Keratinocyte (primary cell): ENCODE measurements at places on chromosomes 1 and 21. TPM values are rescaled to one million over a fixed set of nuclear protein-coding genes. Genes with fewer than 3 reads are reported as not detected.

Gene BECN2
- not detected in 3 replicates for polyA plus RNA-seq

Gene RGS8
- polyA plus RNA-seq = not detected in 3 replicates

GRCh38 chr1:167171286-167171929 is 49.3 kb upstream of the POU2F1 start:
- H3K36me3 ChIP-seq = no peaks in the 10 kb centered on the region
- H3K27me3 ChIP-seq = no peaks in the 10 kb centered on the region
- H3K4me3 ChIP-seq = no peak overlapping the region
- peaks cover 35% of the 10 kb centered on the region for H3K4me1 ChIP-seq

GRCh38 chr1:55195521-55196233 is 19.5 kb downstream of the USP24 start:
- no peak overlapping the region for H3K4me3 ChIP-seq
- no peaks in the 10 kb centered on the region for H3K27me3 ChIP-seq
- peaks cover 8% of the 10 kb centered on the region for H3K4me1 ChIP-seq
- DNase-seq = no peak
- H3K36me3 ChIP-seq = no peaks in the 10 kb centered on the region

- H3K4me3 ChIP-seq = no peak overlapping the region
- H3K27me3 ChIP-seq = no peaks in the 10 kb centered on the region
- H3K4me1 ChIP-seq = no peaks in the 10 kb centered on the region
- peaks cover 26% of the 10 kb centered on the region for H3K36me3 ChIP-seq
- DNase-seq = no peak
- no peak overlapping the region for H3K27ac ChIP-seq
Measured at GRCh38 chr1:3828391-3828790, 28.6 kb downstream of the CEP104 start.

DNA sequence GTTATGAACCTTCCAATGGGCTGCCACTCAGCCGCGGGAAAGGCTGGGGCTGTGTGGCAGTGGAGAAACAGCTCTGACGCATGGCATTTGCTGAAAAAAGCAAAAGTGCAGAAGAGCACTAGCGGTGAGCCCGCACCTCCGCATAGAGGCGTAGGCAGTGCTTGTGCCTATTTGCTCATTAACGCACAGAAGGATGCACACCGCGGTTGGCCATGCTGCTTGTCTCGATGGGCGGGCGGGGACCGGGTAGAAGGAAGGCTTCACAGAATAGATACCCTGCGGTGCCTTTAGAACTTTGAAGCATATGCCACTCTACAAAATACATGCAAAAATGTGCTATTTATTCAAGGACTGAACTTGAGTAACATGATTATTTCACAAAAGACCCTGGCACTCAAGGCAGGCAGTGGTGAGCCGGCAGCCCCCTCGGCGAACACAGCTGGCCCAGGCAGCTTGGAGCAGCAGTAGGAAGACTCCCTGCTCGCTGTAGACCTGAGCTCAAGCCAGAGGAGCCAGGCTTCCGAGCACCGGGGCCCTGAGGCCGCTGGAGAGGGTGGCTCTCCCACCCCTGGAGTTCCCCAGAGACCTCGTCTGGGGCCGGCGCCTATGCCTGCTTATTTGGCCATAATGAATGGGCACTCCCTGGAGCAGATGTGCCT is 71.5 kb downstream of the SIK1 start:
- no peak for DNase-seq
- H3K27me3 ChIP-seq = peaks cover 3% of the 10 kb centered on the region
- no peak overlapping the region for H3K27ac ChIP-seq
- H3K4me1 ChIP-seq = peaks cover 9% of the 10 kb centered on the region
- H3K36me3 ChIP-seq = no peaks in the 10 kb centered on the region

DNA sequence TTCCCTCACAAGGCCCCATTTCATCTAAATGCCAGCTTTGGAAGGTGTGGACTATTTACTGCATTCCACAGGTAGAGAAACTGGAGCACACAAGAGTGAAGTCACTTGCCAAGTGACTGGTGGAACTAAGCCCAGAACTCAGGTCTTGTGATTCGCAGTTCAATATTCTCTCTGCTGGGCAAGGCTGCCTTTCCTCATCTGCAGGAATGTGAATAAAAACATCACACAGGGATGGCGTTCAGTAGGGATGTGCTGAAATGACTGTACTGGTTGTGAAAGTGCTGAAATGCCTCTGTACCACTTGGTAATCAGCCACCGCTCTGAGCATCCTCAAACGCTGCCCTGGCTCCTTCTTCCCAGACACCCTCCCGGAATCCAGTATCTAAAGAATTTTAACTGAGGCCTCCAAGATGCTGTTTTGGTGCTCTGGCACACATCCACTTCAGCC is 145.6 kb downstream of the HIVEP3 start:
- no peak for DNase-seq
- H3K27me3 ChIP-seq = peaks cover 6% of the 10 kb centered on the region
- H3K4me3 ChIP-seq = no peak overlapping the region
- no peak overlapping the region for H3K27ac ChIP-seq
- H3K4me1 ChIP-seq = peaks cover 5% of the 10 kb centered on the region
- H3K36me3 ChIP-seq = no peaks in the 10 kb centered on the region

Gene ALX3
- not detected in 3 replicates for polyA plus RNA-seq

DNA sequence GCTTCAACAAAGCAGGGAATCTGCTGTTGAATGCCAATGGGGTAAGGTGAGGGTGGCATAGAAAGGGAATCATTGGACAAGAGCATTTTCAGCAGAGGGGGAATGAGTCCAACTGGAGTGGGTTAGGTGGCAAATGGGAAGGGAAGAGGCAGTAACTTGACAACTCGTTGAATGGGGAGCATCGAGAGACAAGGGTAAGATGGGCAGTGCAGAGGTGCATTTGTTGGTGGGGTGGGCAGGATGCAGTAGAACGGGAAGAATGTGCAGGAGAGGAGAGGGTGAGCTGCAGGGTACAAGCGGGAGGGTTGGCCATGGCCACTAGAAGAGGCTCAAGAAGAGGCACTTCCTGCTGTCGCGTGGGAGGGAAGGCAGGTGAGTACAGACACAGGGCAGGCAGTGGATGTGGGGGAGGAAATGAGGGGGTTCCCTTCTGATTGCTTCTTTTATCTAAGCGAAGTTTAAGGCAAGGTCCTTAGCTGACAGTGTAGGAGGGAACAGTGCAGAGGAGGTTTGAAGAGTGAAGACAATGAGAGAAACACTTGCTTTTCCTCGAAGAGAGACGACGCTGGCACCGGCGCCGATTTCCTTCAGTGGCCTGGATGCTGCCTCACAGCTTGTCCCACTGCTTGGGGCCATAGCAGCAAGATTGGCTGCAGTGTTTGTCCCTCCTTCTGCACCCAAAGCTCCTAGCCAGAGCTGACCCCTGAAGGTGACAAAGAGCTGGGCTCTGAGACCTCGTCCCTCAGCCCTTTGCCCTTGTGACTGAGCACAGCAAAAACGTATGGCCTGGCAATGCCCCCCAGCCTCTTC is 3.2 kb upstream of the IKBKE start:
- H3K27me3 ChIP-seq = no peaks in the 10 kb centered on the region
- peaks cover 41% of the 10 kb centered on the region for H3K4me1 ChIP-seq
- H3K36me3 ChIP-seq = peaks cover 3% of the 10 kb centered on the region
- no peak for DNase-seq
- no peak overlapping the region for H3K27ac ChIP-seq
- H3K4me3 ChIP-seq = no peak overlapping the region

DNA sequence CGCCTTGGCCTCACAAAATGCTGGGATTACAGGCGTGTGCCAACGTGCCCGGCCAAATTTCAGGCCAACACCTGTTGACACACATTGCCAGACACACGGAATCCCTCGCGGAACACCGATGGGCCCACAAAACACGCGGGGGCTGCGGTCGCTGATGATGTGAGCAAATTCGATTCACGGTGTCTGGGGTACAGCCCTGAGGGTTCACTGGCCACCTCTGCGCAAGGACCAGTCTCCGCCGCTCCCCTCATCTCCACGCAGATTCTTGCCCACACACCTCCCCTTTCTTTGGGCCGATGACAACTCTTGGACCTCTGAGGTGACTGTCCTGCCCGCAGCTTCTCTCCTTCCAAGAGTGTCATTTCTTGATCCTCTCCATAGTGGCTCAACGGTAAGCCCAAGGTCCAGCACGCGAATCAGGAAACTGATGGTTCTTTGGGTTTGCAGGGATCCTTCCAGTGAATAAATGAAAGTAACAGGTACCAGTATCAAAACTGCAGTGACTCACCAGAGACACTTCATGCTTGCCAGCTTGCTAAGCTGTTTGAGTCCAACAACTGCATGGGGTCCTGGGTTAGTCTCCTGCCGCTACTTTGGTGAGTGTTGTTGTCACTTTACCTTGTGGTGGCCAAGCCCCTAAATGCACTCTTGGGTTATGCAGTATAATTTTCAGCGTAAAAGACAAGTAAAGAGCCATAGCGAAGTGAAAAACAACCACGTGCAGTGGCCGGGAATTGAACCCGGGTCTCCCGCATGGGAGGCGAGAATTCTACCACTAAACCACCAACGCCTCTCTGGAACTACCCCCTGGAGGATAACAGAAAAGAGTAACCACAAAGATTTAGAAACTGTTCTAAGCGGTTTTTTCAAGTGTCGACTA is 11.0 kb upstream of the RNU1-3 start:
- peak; percentile 79 for DNase-seq
- no peaks in the 10 kb centered on the region for H3K27me3 ChIP-seq

GRCh38 chr1:198676253-198676652 is 37.4 kb downstream of the PTPRC start:
- no peak for DNase-seq
- H3K27ac ChIP-seq = no peak overlapping the region
- H3K27me3 ChIP-seq = no peaks in the 10 kb centered on the region
- peaks cover 16% of the 10 kb centered on the region for H3K4me1 ChIP-seq

DNA sequence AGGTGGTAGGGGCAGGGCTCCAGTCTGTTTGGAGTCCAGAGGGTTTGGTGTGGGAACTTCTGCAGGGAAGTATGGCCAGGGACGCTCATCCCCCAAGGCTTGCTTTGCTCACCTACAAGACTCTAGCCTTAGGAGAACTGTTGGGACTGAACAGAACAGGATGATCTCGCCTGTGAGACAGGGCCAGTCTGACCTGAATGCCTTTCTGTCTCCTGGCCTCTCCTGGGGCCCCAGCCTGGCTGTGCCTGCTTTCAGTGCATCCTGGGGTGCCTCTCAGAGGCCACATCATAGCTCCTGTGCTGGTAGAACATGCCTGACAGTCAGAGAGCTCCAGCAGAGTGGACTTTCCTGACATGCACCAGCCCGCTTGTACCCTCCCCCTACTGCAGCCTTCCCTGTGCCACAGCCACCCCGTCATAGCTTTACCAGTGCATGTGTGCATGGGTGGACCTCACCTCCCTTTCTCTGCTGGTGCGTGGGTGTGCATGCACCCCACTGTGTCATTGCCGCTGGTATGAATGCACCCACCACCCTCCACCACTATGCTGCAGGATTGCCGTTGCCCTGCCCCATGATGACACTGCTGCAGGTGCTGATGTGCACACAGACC is 165.8 kb downstream of the GIPC2 start:
- no peaks in the 10 kb centered on the region for H3K27me3 ChIP-seq
- H3K4me1 ChIP-seq = no peaks in the 10 kb centered on the region
- DNase-seq = no peak
- H3K27ac ChIP-seq = no peak overlapping the region
- H3K36me3 ChIP-seq = no peaks in the 10 kb centered on the region

- H3K4me3 ChIP-seq = no peak overlapping the region
- no peak overlapping the region for H3K27ac ChIP-seq
- H3K4me1 ChIP-seq = peaks cover 5% of the 10 kb centered on the region
- H3K36me3 ChIP-seq = no peaks in the 10 kb centered on the region
- no peak for DNase-seq
- no peaks in the 10 kb centered on the region for H3K27me3 ChIP-seq
Measured at GRCh38 chr1:24724345-24725208, 20.7 kb upstream of the CLIC4 start.

DNA sequence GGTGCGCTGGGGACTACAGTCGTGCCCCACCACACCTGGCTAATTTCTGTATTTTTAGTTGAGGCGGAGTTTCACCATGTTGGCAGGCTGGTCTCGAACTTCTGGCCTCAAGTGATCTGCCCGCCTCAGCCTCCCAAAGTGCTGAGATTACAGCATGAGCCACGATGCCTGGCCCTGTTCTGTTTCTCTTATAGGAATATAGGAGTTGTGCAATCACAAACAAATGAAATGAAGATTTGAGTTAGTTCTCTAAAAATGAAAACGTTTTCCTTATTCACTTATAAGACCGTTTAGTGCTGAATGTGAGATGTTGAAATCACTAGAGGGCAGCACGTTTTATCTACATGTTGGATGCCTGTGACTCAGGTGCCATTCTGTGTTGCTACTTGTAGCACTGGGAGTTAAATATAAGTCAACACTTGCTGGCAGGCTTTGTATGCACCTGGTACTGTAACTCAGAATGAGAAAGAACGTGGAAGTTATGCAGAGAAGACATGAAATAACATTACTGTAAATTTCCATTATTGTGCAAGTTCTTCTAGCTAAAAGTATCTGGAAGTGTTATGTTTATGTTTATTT is 45.8 kb downstream of the MIGA1 start:
- H3K36me3 ChIP-seq = no peaks in the 10 kb centered on the region
- H3K4me1 ChIP-seq = peaks cover 19% of the 10 kb centered on the region
- H3K27ac ChIP-seq = peak overlapping the region; percentile 85
- no peaks in the 10 kb centered on the region for H3K27me3 ChIP-seq
- DNase-seq = peak; percentile 97

Gene VSIG8
- polyA plus RNA-seq = 0.48 to 1.5 TPM (median 0.56 TPM) in 3 replicates

- no peaks in the 10 kb centered on the region for H3K27me3 ChIP-seq
- peaks cover 27% of the 10 kb centered on the region for H3K4me1 ChIP-seq
- H3K4me3 ChIP-seq = no peak overlapping the region
- H3K27ac ChIP-seq = no peak overlapping the region
- no peak for DNase-seq
Measured at GRCh38 chr1:67677930-67678329, 7.1 kb upstream of the GADD45A start.
